Body of pancreas (tissue), 4 donors: ENCODE measurements at places on chromosomes 2 and 18.

GRCh38 chr2:85536479-85536878 is 2.5 kb upstream of the MAT2A start:
- DNase-seq, result no peak

- no peak for DNase-seq
These were observed 34.7 kb downstream of the CD8B start for GRCh38 chr2:86826951-86827350.

GRCh38 chr2:37827911-37828511 is 97.1 kb upstream of the RMDN2 start:
- no peak for DNase-seq

DNA sequence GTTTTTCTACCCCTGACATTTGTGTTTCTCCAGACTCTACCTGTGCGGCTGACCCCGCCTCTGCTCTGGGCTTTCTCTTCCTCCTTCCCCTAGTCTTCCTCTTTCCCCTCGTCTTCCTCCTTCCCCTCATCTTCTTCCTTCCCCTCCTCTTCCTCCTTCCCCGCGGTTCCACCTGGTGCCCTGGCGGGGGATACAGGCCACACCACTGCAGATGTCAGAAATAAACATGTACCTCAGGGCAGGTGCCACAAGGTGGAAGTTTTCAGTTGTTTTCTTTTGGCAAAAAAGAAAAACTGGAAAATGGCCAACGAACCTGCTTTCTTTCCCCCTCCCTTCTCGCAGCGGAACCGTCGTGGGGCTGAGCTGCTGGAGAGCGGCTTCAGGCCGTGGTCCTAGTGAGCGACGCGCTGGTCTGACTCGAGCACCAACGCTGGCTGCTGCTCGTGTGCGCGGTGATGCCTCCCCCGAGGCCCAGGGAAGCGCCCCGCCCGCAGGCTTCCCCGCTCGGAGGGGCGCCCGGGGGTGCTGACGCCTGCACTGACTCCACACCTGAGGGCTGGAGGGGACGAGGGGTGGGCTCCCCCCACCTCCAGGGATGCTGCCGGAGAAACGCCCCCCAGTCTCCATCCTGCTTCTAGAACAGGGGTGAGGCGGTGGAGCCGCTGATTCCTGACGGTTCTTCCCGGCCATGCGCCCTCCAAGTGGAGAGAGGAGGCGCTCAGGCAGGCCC is 83.7 kb upstream of the ZNF516 start:
- DNase-seq, result no peak

DNA sequence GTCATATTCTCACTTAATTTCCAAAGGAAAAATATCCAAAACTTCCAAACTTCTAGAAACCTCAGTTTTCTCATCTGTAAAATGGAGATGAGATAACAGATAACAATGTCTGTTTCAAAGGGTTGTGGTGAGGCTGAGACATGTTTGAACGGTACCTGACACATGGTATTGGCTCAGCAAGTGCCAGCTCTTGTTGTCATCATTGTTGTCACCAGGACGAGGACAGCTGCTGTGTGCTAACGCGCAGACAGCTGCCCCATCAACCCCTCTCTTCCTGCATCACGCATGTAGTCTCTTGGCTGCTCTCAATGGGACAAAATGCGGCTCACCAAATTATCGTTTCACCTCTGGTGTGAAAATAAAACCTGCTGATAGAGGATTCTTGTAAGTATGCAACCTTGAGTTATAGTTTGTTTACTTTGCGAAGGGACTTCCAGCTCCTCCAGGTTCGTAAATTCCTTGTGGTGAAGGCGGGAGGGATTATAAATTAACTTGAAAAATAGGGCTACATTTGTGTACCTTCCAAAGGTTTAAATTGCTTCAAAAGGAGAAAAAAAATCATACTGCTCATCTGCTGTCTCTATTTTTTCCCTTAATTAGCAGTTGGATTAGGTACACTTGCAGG is 605.4 kb downstream of the BCL11A start:
- no peak for DNase-seq

DNA sequence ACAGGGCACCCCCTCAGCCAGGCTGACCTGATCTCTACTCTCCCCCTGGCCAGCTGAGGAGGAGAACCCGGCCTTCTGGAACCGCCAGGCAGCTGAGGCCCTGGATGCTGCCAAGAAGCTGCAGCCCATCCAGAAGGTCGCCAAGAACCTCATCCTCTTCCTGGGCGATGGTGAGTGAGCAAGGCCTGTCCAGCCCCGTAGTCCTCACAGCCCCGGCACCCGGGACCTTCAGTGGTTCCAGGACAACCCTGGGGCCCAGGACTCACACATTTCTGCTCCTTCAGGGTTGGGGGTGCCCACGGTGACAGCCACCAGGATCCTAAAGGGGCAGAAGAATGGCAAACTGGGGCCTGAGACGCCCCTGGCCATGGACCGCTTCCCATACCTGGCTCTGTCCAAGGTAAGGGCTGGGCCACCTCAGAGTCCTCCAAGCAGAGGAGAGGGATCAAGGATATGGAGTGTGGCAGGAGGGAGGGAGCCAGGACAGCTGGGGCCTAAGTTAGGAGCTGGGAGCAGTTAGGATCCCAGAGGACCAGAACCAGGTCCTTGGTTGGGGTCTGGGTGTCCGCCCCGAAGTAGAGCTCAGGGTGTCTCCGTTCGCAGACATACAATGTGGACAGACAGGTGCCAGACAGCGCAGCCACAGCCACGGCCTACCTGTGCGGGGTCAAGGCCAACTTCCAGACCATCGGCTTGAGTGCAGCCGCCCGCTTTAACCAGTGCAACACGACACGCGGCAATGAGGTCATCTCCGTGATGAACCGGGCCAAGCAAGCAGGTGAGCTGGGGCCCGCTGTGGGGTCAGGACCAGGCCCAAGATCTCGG is 555 bp downstream of the ALPI start:
- no peak for DNase-seq

GRCh38 chr2:130183512-130184373 is 1.7 kb downstream of the MZT2B start:
- DNase-seq, result peak; percentile 21

DNA sequence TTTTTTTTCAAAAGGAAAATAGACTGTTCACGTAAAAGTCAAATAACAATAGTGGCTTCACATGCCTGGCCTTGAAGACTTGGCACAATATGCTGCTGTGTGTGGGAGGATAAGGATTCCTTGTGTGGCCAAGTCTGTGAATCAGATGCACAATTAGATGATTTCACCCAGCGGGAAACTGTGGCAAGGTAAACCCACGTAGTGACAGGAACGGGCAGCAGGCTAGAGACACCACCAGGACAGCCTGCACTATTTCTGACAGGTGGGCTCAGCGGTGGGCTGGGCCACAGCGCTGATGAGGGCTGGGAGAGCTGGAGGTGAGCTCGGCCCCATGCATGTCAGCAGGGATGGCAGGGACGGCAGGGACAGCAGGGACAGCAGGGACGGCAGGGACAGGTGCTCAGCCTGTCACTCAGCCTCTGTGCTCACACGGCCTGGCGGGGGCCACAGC is 21.6 kb downstream of the SNORC start:
- no peak for DNase-seq

- DNase-seq, result no peak
These were observed 1.0 kb upstream of the ZEB2 start for GRCh38 chr2:144520756-144521487.

DNA sequence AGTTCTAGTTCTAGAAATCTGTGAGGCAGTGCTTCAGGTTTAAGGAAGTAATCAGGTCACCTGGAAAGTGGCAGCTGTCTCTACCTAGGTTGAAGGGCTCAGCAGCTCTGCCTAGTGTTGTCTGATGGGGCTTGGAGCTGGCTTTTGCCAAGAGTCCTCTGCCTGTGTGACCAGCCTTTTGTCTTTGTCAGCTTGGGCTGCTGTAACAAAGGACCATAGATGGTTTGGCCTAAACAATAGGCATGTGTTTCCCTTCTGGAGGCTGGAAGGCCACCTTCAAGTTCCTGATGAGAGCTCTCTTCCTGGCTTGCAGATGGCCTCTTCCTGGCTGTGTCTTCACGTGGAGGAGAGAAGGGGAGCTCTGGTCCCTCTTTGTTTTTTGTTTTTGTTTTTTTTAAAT is 13.3 kb downstream of the UBE2F start:
- no peak for DNase-seq

DNA sequence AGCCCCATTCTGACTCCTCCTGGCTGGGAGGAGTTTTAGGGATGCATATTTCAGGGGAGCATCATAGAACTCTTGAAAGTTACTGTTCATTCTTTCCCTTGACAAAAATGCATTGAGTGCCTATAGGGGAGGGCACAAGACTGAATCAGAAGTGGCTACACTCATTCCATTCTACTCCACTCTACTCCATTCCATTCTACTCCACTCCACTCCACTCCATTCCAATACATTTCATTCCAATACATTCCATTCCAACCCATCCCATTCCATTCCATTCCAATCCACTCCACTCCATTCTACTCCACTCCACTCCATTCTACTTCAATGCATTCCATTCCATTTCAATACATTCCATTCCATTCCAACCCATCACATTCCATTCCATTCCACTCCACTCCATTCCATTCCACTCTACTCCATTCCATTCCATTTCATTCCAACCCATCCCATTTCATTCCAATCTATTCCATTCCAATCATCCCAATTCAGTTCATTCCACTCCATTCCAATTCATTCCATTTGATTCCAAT is 110.8 kb downstream of the LOXHD1 start:
- no peak for DNase-seq

GRCh38 chr2:231370749-231371429 is 24.6 kb upstream of the B3GNT7 start:
- no peak for DNase-seq

DNA sequence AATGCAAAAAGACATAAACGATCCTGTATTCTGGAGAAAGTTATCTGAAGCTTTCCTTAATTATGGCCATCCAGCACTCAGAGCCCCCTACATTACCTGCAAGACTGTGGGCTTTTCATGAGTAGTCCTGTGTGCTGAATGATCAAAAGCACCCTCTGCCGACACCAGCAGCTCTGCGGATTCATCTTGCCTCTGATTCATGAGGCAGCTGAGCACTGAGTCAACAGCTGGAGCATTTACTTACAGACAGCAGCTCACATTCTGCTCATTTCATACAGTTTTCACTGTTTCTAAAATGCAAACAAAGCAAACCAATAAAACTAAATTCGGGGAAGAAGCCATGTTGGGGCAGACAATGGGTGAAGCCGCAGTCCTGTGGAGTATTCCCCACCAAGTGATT is 886.5 kb downstream of the CNTNAP5 start:
- no peak for DNase-seq

- DNase-seq, result no peak
These were observed 107.5 kb upstream of the SERPINE2 start for GRCh38 chr2:224146356-224147160.

DNA sequence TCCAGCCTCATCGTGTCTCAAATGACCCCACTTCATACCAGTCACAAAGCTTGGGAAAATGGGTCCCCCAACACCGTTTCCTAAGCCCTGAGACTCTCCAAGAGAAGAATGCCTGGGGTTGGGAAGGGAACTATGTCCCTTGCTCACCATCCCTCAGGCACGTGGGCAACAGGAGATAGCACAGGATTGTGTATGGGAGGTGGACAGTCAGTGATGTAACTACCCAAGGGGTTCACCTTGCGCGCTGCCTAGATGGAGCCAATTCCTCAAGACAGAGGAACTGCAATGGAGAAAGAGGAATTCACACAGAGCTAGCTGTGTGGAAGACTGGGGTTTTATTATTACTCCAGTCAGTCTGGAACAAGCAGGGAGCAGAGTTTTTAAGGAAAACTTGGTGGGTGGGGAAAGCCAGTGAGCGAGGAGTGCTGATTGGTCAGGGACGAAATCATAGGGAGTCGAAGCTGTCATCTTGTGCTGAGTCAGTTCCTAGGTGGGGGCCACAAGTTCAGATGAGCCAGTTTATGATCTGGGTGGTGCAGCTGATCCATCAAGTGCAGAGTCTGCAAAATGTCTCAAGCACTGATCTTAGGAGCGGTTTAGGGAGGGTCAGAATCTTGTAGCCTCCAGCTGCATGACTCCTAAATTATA is 13.8 kb upstream of the CXCR1 start:
- no peak for DNase-seq

DNA sequence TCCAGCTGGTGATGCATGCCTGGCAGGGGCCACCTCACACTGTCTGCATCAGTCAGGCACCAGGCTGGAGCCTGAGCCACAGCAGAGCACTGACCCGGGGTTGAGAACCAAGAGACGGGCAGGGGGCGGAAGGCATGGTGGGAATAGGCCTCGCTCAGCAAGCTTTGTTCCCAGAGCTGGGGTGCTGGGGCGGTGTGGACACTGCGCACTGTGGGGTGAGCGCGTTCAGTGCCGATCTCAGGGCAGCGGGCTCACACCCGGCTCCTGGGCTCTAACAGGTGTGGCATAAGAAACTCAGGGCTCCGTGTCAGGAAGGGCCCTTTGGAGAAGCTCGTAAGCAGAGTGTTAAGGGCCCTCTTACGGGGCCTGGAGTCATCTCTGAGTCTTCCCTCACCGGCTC is 15.7 kb downstream of the SH3RF3 start:
- no peak for DNase-seq

DNA sequence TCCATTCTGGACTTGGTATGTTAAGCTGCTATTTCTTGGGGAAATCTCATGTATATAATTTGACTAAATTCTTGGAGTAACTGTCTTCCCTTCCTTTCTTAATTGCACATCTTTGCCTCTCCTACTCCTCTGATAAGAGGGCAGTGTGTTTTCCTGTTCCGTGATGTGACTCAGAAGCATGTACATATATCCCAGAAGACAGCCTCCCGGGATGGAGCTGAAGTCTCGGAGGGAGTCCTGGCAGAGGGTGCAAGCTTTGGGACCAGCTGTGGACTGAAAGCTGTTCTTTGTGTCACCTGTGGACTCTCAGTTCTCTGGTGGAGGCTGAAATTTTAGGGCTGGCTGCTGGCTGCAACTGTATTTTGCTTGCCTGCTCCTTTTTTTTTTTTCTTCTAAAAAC is 54.7 kb upstream of the MGAT5 start:
- DNase-seq, result no peak

DNA sequence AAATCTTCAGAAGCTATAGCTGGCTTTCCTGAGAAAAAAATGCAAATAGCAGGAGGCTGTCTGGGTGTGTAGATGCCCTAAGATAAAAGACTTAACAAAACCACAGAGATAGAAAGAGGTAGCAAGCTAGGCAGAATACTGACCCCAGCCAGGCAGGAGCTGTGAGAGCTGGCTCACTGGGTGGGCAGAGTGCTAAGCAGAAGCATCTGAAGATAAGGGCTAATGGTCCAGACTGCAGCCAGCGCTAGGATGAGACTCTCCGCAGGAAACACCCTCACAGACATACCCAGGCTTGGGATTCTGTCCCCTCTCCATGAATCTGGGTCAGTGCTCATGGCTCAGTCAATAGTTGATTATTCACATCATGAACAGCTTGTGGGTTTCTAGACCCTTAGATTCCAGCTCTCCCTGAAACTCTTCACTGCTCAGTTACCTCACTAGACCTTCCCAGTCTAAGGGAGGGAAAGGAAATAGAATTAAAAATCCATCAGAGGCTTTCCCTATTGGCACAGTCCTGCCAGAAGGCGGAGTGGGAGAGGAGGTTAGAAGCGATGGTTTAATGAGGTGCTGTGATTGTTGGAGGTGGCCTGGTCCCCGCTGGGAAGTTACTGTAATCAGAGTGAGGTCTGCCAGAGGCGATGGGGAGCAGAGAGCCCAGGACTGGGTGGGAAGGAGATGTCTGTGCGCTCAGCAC is 21.4 kb upstream of the CCBE1 start:
- no peak for DNase-seq

GRCh38 chr18:26963292-26963691 is 97.8 kb upstream of the AQP4 start:
- no peak for DNase-seq

- DNase-seq, result no peak
These were observed 141.0 kb upstream of the BCL2L11 start for GRCh38 chr2:110979471-110980338.
